ENCODE measurements at places on chromosomes 5 and 9.

- peak; percentile 40 for DNase-seq
Measured at GRCh38 chr5:14185326-14186058, 42.4 kb downstream of the TRIO start.

DNA sequence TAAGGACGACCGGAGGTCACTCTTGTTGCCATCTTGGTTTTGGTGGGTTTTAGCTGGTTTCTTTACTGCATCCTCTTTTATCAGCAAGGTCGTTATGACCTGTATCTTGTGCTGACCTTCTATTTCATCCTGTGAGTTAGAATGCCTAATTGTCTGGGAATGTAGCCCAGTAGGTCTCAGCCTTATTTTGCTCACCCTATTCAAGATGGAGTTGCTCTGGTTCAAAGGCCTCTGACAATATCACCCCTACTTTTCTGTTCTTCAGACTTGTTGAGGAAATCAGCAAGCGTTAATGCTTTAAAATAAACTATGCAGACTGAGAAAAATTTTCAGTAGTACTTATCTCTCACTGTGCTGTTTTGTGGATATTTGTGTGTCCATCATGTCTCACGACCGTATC, 92.6 kb downstream of the MTRR start:
- no peak for DNase-seq

DNA sequence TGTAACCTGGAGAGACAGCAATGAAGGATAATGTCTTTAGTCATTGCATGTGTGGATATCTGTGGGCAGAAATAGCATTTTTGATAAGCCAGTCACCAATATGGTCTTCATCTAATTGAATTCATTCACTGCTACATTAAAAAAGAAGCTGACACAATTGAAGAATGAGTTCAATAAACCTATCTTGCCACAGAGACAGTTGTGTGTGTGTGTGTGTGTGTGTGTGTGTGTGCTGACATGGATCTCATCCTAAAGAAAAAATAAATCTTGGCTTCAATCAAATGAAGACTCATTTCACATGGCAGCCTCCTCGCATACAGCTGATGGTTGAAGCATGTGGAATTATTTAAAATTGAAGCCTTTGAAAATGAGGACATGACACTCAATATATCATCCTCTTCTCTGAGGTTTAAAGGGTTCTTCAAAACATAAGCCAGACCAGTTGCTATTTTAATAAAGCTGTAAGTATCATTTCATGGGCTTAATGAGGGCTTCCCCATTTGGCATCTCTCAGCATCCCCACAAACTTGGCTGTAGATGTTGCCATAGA, 118.5 kb upstream of the PTPN3 start:
- DNase-seq: no peak

GRCh38 chr9:89461265-89461664, 36.6 kb downstream of the SEMA4D start:
- DNase-seq: peak; percentile 82

DNA sequence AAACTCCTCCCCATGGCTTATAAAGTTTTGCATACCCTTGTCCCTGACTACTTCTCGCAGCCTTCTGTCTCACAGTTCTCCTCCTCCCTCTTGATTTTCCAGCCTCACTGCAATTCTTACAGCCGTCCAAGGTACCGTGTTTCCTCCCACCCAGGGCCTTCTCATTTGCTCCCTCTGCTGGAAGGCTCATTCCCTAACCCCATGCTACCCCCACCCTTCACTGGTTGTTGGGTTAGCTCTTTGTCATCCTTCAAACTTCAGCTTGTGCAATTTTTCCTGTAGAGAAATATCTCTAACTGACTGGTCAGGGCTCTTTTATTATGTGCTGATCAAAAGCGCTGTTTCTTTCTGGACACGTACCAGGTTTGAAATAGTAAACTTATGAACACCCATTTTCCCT, 329.2 kb downstream of the EBF1 start:
- DNase-seq: no peak

- DNase-seq: no peak
Measured at GRCh38 chr9:135889564-135890189, 17.7 kb downstream of the CAMSAP1 start.

DNA sequence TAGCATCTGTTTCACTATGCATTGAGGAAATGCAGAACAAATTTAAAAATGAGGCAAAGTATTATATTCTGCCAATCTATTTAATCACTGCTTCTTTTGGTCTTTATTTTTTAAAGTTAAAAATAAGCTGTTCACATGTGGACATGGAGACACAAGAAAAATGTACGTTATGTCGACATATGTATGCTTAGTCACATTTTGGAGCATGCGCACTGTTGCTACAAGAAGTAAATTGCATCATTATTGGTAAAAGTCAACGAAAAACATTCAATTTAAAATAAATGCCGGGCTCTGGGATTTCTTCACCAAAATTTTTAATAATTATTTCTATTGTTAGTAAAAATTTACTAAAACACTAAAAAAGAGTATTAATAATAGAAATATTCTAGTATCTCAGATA, 876.3 kb upstream of the CTNND2 start:
- no peak for DNase-seq

- no peak for DNase-seq
Measured at GRCh38 chr9:127873223-127873691, 4.2 kb downstream of the AK1 start.

DNA sequence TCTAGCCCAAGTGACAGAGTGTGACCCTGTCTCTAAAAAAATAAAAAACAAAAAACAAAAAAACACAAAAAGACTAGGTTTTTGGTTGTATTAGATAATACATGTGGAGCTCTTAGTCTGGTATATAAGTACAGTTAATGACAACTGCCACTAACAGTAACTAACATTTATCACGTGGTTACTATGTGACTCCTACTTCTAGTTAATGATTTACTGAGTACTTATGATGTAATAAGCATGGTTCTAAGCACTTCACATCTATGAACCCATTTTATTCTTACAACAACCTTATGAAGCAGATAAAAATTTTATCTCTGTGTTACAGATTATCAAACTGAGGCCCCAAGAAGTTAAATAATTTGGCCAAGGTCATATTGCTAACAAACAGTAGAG, 6.1 kb upstream of the TMEFF1 start:
- DNase-seq: peak; percentile 11
